ENCODE measurements at places on chromosomes 1 and 21. TPM values are rescaled to one million over a fixed set of nuclear protein-coding genes. Genes with fewer than 3 reads are reported as not detected.

FAM72D gene
- total RNA-seq, result 10.5 TPM

HSPB7 gene
- not detected for total RNA-seq

S100B gene
- total RNA-seq, result not detected

FCGR3A gene
- total RNA-seq, result 150 TPM

PRAMEF5 gene
- total RNA-seq, result not detected

TLCD4 gene
- total RNA-seq, result not detected

ITGB2 gene
- total RNA-seq, result 448 TPM

- peak overlapping the region; percentile 25 for H3K27ac ChIP-seq
- H3K36me3 ChIP-seq, result peaks cover 5% of the 10 kb centered on the region
- no peak for DNase-seq
Measured at GRCh38 chr1:39405358-39405757, 86.1 kb upstream of the BMP8A start.

DNA sequence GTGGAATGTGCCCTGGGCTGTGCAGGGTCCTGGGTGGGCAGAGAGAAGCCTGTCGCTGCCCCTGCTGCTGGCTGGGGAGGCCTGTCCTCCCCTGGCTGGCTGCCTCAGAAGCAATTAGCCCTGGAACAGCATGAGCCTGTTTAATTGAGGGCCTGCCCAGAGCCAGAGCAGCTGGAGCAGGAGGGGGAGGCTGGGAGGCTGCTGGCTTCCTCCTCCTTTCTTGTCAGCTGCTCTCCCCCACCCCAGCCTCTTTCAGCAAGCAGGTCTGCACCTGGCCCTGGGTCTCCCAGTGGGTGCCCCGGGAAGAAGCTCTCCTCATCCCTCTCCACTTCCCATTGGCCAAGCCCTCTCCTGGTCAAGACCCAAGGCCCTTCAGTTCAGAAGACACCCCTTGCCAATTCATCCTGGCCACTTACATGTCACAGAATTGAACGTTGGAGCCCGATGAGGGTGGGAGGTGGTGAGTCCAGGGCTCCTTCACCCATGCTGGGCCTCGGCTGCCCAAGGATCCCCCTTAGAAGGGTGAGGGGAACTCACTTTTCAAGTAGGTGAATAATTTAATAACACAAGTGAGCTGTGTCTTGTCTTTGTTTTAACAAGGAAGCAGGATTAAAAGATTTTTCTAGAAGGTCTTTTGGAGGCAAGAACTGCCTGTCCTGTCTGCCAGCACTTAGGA lies 13.2 kb downstream of the AMPD2 start:
- no peak for DNase-seq
- H3K4me3 ChIP-seq, result no peak overlapping the region
- no peaks in the 10 kb centered on the region for H3K4me1 ChIP-seq
- H3K27me3 ChIP-seq, result no peaks in the 10 kb centered on the region
- H3K27ac ChIP-seq, result no peak overlapping the region

DNA sequence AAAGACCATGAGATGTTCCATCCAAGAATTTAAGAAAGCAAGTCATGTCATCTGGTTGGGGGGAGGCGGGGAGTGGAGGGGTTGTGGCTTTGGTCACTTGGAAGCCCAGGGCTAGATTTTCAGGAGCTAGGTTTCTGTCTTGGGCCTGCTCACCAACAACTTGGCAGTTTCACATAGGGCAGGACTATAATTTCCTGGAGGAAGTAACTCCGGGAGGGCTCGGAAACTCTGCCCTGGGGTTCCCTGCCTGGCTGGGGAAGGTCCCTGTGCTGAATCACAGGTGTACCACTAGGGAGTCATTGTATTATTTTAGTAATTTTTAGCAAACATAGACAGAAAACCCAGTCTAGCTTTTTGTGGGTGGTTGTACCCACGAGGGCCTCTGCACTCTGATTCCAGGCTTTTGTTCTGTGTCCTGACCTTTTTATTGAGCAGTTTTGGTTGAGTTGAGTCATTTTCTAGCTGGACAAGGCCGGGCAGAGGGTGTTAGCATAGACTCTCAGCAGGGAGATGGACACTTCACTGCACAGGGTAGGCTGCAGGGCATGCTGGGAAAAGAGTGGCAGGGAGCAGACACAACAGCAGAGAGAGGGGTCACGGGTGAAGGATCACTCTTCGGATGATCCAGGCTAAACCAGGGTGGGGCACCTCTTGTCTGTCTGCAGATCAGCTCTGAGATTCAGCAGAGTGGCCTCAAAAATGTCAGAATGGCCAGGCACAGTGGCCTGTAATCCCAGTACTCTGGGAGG lies 144.7 kb downstream of the GRIK3 start:
- no peaks in the 10 kb centered on the region for H3K36me3 ChIP-seq
- peaks cover 14% of the 10 kb centered on the region for H3K27me3 ChIP-seq
- no peak for DNase-seq
- H3K4me3 ChIP-seq, result no peak overlapping the region
- H3K4me1 ChIP-seq, result no peaks in the 10 kb centered on the region

GRCh38 chr1:189693140-189693539 lies 784.5 kb downstream of the BRINP3 start:
- H3K4me3 ChIP-seq, result no peak overlapping the region
- no peaks in the 10 kb centered on the region for H3K27me3 ChIP-seq
- H3K27ac ChIP-seq, result no peak overlapping the region
- DNase-seq, result no peak

GRCh38 chr21:15627011-15627410 lies 102.8 kb upstream of the USP25 start:
- no peak overlapping the region for H3K27ac ChIP-seq
- no peaks in the 10 kb centered on the region for H3K4me1 ChIP-seq
- peaks cover 25% of the 10 kb centered on the region for H3K27me3 ChIP-seq
- no peak for DNase-seq
- H3K36me3 ChIP-seq, result no peaks in the 10 kb centered on the region

GRCh38 chr1:193318347-193318746 lies 131.9 kb upstream of the B3GALT2 start:
- H3K36me3 ChIP-seq, result peaks cover 5% of the 10 kb centered on the region
- H3K4me3 ChIP-seq, result no peak overlapping the region
- DNase-seq, result no peak
- no peak overlapping the region for H3K27ac ChIP-seq
- no peaks in the 10 kb centered on the region for H3K4me1 ChIP-seq
- no peaks in the 10 kb centered on the region for H3K27me3 ChIP-seq

DNA sequence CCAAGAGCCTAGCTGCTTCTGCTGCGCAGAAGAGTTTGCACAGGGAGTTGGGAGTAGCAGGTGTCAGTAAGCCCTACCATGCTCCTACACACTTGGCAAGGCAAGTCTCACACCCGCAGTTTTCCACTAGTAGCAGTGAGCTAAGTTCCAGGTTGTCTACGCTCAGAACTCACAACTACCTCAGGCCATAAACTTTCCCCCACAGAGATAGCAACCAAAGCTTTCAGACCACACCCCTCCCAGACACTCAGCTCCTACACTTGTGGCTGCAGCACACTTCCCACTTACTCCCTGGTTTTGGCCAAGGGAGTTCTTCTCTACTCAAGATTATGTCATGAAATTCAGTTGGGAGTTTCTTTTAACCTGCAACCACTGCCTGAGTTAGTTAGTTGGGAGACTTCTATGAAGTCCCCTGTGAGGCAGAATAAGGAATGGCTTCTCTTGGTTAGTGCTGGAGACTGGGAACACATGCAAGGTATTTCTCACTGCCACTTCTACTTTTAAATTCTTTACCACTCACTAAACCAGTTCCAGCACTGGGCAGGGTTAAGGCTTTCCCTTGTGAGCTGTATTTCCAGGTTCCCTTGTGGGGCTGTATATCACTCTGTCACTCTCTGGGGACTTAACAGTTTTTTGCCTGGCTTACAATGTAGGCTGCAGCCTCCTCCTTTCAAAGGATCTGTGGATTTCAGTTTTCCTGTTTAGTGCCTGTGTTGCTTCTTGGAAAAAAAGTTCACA lies 18.3 kb upstream of the MAB21L3 start:
- H3K36me3 ChIP-seq, result peaks cover 38% of the 10 kb centered on the region
- peaks cover 21% of the 10 kb centered on the region for H3K27me3 ChIP-seq
- H3K4me1 ChIP-seq, result no peaks in the 10 kb centered on the region
- no peak for DNase-seq
- no peak overlapping the region for H3K4me3 ChIP-seq
- H3K27ac ChIP-seq, result no peak overlapping the region

GRCh38 chr1:6464514-6464836 lies 1.5 kb downstream of the TNFRSF25 start:
- peaks cover 26% of the 10 kb centered on the region for H3K4me1 ChIP-seq
- peak overlapping the region; percentile 88 for H3K27ac ChIP-seq
- DNase-seq, result no peak
- H3K36me3 ChIP-seq, result peaks cover 5% of the 10 kb centered on the region
- no peaks in the 10 kb centered on the region for H3K27me3 ChIP-seq
- H3K4me3 ChIP-seq, result peak overlapping the region; percentile 88

DNA sequence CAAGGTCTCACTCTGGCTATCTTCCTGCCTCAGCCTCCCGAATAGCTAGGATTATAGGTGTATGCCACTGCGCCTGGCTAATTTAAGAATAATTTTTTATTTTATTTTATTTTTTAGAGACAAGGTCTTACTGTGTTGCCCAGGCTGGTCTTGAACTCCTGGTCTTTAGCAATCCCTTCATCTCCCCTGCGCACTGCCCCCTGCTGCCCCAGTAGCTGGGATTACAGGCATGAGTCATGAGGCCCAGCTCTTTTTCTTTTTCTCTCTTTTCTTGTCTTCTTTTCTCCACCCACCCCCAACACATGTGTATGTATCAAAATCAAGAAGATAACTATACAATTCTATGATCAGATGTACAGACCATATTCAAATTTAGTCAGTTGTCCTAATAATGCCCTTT lies 87.2 kb downstream of the PEX14 start:
- no peak for DNase-seq
- no peak overlapping the region for H3K4me3 ChIP-seq
- peaks cover 8% of the 10 kb centered on the region for H3K36me3 ChIP-seq
- H3K27ac ChIP-seq, result peak overlapping the region; percentile 1
- H3K27me3 ChIP-seq, result no peaks in the 10 kb centered on the region
- H3K4me1 ChIP-seq, result peaks cover 6% of the 10 kb centered on the region
